Regular cardiac myocyte (primary cell): ENCODE measurements at places on chromosomes 16 and 17. TPM values are rescaled to one million over a fixed set of nuclear protein-coding genes. Genes with fewer than 3 reads are reported as not detected.

Gene PRSS21
- 1.7 TPM in 2 replicates for total RNA-seq

Gene OR1A1
- total RNA-seq, result not detected in 2 replicates

Gene IRX6
- total RNA-seq, result not detected in 2 replicates

Gene TBC1D3E
- total RNA-seq, result not detected in 2 replicates

Gene NPTX1
- total RNA-seq, result 5.6 and 8.4 TPM in 2 replicates

Gene PTRH2
- total RNA-seq, result 20.0 and 43.7 TPM in 2 replicates

Gene CDRT15
- not detected in 2 replicates for total RNA-seq

Gene CXCL16
- 0.58 and 2.0 TPM in 2 replicates for total RNA-seq

Gene FOXN1
- total RNA-seq, result not detected in 2 replicates

Gene TSC2
- 35.9 and 45.7 TPM in 2 replicates for total RNA-seq

Gene ALOX12B
- not detected in 2 replicates for total RNA-seq

Gene NOTUM
- total RNA-seq, result not detected in 2 replicates

Gene PLXDC1
- total RNA-seq, result 0.19 and 1.1 TPM in 2 replicates

Gene MTSS2
- 9.4 and 11.0 TPM in 2 replicates for total RNA-seq

Gene KCNJ18
- total RNA-seq, result not detected in 2 replicates

Gene SYNGR3
- total RNA-seq, result 2.3 and 2.8 TPM in 2 replicates

Gene TMC7
- total RNA-seq, result 0.56 and 0.77 TPM in 2 replicates

Gene DNASE1L2
- total RNA-seq, result 0.56 and 0.58 TPM in 2 replicates

Gene CDH13
- total RNA-seq, result 51.6 and 141 TPM in 2 replicates

Gene ZNF19
- 1.3 and 2.8 TPM in 2 replicates for total RNA-seq

Gene PLLP
- under 0.01 TPM in 1 of 2 replicates, not detected in the other for total RNA-seq
